ENCODE measurements at places on chromosomes 1 and 21. TPM values are rescaled to one million over a fixed set of nuclear protein-coding genes. Genes with fewer than 3 reads are reported as not detected.

GRCh38 chr1:184389446-184389845 is 2.6 kb downstream of the C1orf21 start:
- peaks cover 4% of the 10 kb centered on the region for H3K36me3 ChIP-seq
- H3K27me3 ChIP-seq = peaks cover 78% of the 10 kb centered on the region
- no peak for DNase-seq
- H3K4me3 ChIP-seq = no peak overlapping the region

DNA sequence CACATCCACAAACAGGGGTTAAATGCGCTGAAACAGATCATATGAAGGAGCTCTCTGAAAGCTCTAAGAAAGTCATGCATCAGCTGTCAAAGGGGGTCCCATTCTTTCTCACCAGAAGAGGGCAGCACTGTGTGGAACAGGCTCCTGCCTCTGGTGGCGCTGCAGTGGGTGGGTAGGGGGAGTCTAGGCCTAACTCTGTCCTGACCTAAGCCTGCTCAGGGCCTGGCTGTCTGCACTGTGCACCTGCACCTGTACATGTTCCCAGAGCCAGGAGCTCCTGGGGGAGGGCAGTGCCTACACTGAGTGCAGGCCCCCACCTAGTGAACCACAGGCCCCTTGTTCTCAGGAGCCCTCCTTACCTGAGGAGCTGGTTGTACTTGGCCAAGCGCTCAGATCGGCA is 16.0 kb downstream of the ENO1 start:
- H3K27ac ChIP-seq = peak overlapping the region; percentile 77
- no peak overlapping the region for H3K4me3 ChIP-seq
- H3K36me3 ChIP-seq = no peaks in the 10 kb centered on the region
- no peaks in the 10 kb centered on the region for H3K27me3 ChIP-seq

DNA sequence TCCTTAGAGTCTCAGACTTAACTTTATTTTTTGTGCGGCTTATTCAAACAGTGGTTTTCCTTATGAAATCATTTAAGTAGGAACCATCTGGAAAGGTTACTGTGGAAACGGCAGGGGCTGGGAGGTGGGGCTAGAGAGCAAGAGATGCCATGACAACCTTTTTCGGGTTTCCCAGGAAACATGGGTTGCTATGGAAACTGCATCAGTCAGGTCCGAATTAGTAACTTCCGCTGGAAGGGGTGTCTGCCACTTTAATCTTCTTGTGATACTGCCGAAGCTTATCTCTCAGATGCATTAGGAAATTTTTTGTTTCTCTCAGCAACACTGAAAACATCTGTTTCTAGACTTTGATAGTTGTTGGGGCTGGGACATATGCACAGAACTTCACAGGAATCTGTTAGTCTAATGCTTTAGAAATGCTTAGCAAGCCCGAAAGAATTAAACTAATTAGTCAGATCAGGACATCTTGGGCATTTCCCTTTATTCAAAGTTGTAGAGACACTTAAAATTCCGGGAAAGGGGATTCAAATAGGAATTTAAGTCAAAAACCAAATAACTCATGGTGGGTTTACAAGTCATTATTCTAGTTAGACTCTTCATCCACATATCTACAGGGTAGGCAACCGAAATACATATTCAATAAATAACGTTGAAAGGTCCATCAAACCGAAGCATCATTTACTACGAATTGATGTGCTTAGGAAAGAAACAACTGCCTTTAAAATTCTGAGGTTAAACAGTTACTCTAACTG is 2.6 kb downstream of the KCNA3 start:
- H3K4me3 ChIP-seq = peak overlapping the region; percentile 100
- H3K36me3 ChIP-seq = peaks cover 11% of the 10 kb centered on the region
- DNase-seq = peak; percentile 54
- H3K27ac ChIP-seq = no peak overlapping the region
- no peaks in the 10 kb centered on the region for H3K27me3 ChIP-seq

GRCh38 chr1:239899747-239900146 is 191.9 kb upstream of the FMN2 start:
- H3K36me3 ChIP-seq = no peaks in the 10 kb centered on the region
- H3K4me3 ChIP-seq = no peak overlapping the region
- H3K27ac ChIP-seq = no peak overlapping the region
- peaks cover 6% of the 10 kb centered on the region for H3K4me1 ChIP-seq
- DNase-seq = no peak
- peaks cover 51% of the 10 kb centered on the region for H3K27me3 ChIP-seq

GRCh38 chr1:211632808-211633523 is 42.5 kb downstream of the NEK2 start:
- H3K27me3 ChIP-seq = no peaks in the 10 kb centered on the region
- no peaks in the 10 kb centered on the region for H3K36me3 ChIP-seq
- H3K4me1 ChIP-seq = peaks cover 2% of the 10 kb centered on the region

The CYP4A11 gene
- not detected for total RNA-seq

GRCh38 chr1:3522112-3522511 is 67.6 kb downstream of the ARHGEF16 start:
- no peaks in the 10 kb centered on the region for H3K27me3 ChIP-seq
- H3K4me1 ChIP-seq = peaks cover 3% of the 10 kb centered on the region
- DNase-seq = no peak
- H3K36me3 ChIP-seq = no peaks in the 10 kb centered on the region
- no peak overlapping the region for H3K4me3 ChIP-seq

Measured in T-helper 17 cell (primary cell).